ENCODE measurements at places on chromosomes 1 and 21.

DNA sequence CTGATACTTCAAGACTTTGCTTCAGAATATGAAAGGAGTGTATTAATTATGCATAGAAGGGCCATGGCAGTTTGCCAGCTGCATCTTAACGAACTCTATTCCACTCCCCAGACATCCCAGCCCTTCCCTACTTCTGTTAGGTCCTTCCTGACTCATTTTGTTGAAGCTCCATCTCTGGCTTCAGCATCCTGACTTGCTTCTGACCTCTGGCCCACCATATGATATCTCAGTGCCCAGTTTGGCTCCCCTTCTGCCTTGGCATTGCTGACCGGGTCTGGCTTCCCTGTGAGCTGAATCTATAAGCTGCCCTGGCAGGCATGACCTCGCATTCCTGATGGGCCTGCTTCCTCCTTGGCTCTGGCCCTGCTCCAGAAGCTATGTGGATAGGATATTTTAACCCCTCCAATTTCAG is 27.6 kb upstream of the ARHGAP29 start:
- no peak for DNase-seq

- no peak for DNase-seq
These were observed 18.9 kb downstream of the GLRX2 start for GRCh38 chr1:193086342-193086741.

DNA sequence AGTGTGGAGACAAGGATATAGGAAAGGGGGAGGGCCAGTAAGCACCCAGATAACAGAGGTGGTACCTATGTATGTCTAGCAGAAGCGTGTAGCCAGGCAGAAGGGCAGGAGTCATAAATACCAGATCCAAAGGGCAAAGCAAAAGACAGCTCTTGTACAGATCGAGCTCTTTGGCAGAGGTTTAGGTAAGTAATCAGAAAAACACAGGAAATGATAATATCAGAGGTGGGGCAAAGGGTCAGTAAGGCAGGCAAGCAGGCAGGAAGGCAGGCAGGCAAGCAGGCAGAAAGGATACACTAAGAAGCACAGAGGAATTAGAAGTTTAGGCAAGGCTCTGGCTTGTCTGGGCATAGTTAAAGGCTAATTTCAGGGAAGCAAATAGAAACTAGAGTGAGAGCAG is 22.7 kb upstream of the SLFNL1 start:
- no peak for DNase-seq

- DNase-seq = no peak
These were observed 288.7 kb downstream of the NUF2 start for GRCh38 chr1:163610486-163610885.

- DNase-seq = no peak
These were observed 21.8 kb downstream of the PPFIA4 start for GRCh38 chr1:203048086-203048485.
